Stimulated activated CD4-positive, alpha-beta T cell treated with anti-CD3 and anti-CD28 coated beads, TNF-alpha, amount 100 ng/mL, for 4 hours (primary cell): ENCODE measurements at places on chromosomes 3 and 15.

- no peak for DNase-seq
Measured at GRCh38 chr3:116445311-116445841, at the start of gene LSAMP. Gene LSAMP (minus strand): TSS chr3:116445487.

DNA sequence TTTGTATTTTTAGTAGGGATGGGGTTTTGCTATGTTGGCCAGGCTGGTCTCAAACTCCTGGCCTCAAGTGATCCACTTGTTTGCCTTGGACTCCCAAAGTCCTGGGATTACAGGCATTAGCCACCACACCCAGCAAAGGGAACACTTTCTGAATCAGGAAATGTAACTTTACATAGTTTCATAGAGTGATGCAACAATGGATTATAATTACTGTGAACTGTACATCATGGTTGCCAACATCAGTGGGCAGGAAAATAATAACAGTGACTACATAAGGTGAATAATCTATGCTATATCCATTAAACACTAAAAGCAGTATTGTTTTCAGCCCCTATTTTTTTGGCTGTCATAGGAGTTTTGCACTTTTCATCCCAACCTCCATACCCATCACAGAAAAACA lies 5.0 kb upstream of the KPNA1 start:
- no peak for DNase-seq

GRCh38 chr3:72673011-72673771 lies 175.1 kb downstream of the SHQ1 start:
- no peak for DNase-seq

DNA sequence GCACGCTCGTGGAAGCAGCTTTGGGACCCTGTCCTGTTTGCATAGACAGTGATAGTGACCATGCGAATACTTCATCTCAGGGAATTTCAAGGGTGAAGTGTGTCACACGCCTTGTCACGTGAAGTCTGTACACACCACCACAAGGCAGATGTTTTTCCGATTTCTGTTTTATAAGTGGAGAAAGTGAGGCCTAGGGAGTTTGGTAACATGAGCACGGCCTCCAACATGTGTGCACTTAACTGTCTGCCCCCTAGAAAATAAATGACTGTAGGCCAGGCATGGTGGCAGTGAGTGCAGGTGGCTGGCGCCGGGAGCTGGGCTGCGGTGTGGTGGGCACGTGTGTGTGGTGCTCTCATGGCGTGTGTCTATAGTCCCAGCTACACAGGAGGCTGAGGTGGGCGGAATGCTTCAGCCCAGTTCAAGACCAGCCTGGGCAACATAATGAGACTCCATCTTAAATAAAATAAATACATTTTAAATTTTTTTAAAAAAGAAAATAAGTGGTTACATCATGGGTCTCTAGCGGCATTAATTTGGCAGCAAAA lies 42.0 kb downstream of the WHAMM start:
- DNase-seq: no peak

DNA sequence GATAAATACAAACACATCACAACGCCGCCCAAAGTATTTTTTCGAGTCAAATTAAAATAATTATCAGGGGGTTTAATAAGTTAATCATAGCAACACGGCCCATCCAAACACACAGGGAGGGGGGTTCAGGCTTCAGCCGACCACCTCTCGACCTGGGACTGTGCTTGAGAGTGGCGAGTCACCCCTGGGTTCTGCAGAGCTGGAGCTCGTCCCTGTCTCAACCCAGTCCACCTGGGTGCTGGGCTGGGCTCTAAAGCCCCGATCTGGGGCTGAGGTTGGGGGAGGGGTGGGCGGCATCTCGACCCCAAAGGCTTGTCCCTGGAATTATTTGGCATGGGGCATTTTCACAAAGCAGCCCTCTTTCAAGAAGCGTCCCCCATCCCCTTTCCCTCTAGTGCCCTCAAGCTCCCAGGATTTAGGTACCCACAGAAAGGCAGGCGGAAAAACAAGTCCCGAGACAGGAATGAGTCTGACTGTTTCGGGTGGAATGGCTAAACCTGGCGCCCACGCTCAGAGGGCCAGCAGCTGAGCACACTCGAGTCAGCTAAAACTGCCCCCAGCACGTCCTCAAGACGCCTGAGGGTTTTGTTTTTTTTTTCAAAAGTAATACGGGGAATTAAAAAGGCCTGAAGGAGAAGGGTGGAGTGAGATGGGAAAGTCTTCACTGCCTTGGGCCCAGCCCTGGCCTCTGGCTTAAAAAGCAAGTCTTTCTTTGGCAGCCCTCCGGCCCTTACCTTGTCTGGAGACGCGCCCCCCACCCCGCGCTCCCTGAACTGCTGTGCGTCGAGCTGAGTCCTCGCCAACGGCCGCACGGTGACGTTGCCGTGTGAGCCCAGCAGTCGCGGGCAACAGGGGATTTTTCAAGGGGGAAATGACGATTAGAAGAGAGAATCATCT lies 32.5 kb downstream of the NR2F2 start:
- no peak for DNase-seq

DNA sequence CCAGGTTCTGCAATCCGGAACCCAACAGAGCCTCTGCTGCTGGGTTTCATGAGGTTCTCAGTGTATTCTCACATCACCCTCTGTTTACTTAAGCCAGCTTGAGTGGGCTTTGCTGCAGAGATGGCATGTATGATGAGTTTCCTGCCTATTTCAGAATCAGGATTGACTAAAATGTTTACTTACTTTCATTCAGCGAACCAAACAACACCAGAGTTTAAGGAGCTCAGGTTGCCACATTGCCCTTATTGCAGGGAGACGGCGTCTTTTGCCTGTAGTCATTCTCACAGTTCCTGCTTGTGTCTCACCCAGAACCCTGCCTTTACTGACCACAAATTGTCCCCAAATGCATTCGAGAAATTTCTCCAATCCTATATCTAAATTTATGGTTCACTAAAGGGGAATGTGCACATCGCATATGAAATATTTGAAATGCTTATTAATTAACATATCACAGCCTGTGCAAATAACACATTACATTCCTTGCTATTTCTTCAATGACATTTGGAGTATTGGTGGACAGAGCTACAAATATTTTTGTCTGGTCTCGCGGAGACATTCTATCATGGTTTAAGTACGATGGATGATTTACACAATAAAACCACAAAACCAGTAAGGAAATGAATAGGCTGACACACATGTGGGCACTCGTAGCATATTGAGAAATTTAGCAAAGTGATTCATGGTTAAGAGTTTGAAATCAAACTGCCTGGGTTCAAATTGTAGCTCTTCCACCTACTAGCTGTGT lies 377.2 kb upstream of the CFAP20DC start:
- no peak for DNase-seq

- no peak for DNase-seq
Measured at GRCh38 chr3:117846238-117846637, 1136.7 kb downstream of the TUSC7 start.

GRCh38 chr15:99878835-99879234 lies 145.6 kb upstream of the LYSMD4 start:
- no peak for DNase-seq

DNA sequence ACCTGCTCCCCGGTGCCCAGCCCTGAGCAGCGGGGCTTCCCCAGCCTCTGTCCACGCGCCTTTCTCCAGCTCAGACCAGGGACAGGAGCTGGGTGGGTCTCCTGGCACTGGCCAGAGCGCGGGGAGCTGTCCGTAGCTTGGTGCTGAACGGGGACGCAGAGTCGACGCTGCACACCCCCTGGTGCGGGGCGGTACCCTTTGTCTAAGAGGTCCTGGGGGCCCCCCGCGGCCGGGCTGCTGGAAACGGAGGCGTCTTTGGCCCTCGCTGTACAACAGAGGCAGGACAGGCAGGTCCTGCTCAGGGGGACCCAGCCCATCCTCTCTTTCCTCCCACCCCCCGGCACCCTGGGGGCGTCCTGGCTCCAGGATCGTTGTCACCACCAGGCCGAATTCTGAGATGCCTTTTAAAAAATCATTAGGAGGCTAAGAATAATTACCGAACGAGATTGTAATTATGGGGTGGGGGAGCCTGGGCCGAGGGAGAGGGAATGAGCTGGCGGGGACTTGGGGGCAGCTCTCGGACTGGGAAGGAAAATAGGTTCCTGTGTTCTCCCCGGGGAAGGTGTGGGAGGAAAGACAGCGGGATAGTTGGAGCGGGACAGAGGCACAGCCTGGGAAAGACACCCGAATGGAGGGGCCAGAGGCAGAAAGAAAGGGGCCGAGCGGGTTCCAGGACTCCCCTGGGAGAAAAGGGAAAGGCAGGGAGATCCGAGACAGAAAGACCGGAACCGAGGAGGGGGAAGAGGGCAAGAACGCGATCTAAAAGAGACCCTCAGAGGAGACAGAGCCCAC lies 4.1 kb upstream of the SKOR1 start:
- no peak for DNase-seq

- no peak for DNase-seq
Measured at GRCh38 chr15:88077296-88078020, 179.1 kb downstream of the NTRK3 start.

DNA sequence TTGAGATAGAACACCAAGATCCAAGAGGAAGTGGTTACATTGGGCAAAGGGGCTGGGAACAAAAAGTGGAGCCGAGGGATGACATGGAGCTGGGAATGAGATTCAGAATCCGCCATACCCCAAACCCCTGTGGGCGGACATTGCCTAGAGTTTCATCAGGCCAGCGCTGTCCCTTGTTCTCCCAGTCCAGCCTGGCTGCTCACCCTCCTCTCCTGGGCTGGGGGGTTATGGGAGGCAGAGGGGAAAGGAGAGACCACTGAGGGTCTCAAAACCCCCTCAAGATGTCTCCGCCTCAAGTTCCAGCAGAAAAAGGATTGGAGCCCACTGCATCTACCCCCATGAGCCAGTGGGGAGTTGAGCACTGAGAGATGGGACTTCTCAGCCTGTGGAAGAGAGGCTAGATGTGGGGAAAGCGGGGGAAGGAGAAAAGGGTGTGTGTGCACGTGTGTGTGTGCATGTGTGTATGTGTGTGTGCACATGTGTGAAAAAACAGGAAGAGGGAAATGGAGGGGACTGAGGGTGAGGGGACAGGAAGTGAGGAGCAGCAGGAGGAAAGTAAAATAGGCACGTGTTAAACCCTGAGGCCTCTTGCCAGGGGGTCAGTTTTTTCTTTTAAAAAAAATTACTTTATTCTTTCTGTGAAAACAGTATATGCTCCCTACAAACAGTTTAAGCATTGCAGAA lies 14.3 kb downstream of the GRM2 start:
- DNase-seq: no peak

- DNase-seq: no peak
Measured at GRCh38 chr15:89021224-89021623, 67.0 kb upstream of the ABHD2 start.

DNA sequence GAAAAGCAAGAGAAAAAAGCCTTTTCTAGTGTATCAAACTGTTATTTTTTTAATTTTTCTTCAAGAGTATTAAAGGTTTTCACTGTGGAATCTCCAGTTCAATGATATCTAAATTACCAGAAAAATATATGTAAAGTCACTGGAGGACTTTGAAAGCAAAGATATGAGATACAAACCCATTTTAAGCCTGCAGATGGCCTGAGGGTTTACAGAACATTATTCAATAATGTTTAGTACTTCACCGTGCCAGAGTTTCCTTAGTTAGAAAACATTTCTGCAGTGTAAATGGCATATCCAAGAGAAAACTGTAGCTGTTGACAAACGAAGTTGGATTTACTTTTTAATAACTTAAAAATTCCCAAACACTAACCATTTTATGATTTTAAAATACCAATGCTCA lies 529.4 kb upstream of the AGTR1 start:
- no peak for DNase-seq

- DNase-seq: no peak
Measured at GRCh38 chr15:38080651-38081275, 146.3 kb downstream of the TMCO5A start.

DNA sequence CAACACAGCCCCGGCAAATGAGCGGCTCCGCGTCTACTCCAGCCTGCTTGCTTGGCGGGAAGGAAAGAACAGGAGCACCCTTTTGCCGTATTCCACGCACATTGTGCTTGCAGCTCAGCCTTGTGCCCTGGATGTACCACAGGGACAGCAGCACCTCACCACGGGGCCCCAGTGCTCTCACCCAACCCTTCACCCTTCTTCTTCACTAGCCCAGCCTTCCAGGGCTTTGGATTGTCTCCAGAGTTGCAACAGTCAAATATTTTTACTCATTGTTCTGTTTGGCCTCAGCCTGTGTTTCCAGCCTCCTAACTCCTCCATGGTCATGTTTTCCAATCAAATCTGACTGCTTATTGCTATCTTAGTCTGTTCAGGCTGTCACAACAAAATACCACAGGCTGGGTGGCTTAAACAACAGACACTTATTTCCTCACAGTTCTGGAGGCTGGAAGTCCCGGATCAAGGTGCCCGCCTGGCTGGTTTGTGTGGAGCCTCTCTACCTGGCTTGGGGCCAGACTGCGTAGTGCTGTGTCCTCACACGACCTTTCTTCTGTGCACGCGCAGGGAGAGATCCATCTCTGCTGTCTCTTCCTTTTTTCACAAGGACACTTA lies 79.2 kb upstream of the ABHD17C start:
- DNase-seq: no peak

DNA sequence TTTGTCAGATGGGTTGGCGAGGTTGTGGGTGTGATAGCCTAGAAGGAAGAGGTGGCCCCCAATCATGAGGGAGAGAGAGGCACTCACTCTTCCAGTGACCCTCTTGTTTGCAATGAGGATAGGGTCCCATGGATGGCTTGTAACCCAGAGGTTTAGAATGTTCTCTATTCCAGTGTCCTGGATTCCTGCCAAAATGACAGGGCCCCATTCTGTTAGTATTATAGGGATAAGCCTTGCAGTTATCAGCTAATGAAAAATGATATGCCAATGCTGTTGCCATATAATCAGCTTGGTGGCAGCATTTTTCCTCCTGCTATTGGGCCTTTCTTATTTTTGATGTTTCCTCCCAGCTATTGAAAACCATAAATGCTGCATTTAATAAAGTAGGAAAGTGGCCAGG lies 23.3 kb upstream of the SENP7 start:
- no peak for DNase-seq

GRCh38 chr3:127964053-127964452 lies 49.0 kb downstream of the KBTBD12 start:
- DNase-seq: no peak

DNA sequence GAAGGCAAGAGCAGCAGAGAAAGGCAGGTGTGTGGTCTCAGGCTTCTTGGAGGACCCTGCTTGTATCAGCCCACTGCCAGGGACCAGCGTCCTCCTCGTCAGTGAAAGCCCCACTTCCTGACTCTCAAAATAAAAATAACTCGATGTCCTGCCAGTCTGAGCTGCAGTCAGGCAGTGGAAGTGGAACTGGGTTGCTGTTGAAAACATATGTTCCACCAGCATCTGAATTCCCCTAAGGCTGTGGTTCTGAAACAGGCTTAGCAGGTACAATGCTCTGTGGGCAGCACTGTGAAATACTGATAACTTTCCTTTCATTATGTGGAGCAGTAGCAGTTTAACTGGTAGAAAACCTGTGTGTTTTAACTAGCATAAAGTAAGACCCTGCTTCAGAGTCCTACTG lies 121.6 kb upstream of the EIF1B start:
- DNase-seq: no peak

DNA sequence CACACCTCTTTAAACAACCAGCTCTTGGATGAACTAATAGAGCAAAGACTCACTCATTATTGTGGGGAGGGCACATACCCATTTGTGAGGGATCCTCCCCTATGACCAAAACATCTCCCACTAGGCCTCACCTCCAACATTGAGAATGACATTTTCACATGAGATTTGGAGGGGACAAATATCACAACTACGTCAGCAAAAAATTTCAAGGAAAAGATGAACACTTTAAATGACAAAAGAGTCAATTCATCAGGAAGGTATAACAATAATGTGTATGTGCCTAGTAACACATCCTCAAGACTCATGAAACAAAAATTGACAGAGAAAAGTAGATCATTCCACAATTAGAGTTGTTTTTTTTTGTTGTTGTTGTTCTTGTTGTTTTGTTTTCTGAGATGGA lies 38.4 kb upstream of the CHD2 start:
- DNase-seq: no peak
